AG08396 (cell line): ENCODE measurements at places on chromosomes 4 and X.

DNA sequence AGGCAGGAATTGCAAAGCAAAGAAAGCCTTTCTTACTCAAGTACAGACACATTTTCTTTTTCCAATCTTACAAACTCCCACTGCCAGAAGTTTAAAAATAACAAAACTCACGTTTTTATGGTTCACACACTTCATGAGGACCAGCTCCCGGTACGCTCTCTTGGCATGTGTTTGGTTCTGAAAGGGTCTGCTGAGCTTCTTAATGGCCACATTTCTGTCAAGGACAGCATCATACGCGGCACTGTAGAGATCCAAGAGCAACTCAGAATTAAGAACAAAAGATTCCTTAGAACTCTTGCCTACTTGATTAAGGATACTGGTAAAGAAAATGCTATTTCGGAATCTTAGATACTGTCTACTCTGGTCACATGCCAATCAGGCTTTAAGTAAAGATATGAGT is 252.7 kb downstream of the MAPK10 start:
- no peak for DNase-seq

DNA sequence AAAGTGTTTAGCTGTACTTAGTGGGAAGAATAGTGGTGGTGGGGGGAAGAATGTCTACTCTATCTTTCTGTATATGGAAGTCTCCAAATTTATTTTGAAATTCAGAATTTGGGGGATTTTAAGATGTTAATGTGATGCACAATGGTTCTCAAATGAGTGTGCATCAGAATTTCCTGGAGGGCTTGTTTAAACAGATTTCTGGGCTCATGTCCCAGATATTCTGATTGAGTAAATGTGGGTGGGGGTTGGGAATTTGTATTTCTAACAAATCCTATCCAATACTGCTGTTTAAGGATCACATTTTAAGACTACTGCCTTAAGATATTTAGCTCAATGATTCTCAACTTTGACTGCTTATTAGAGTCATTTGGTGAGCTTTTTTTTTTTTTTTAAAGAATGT is 15.1 kb upstream of the INTS6L start:
- no peak for DNase-seq

- DNase-seq = no peak
Measured at GRCh38 chr4:36508394-36508793, 227.0 kb downstream of the DTHD1 start.

DNA sequence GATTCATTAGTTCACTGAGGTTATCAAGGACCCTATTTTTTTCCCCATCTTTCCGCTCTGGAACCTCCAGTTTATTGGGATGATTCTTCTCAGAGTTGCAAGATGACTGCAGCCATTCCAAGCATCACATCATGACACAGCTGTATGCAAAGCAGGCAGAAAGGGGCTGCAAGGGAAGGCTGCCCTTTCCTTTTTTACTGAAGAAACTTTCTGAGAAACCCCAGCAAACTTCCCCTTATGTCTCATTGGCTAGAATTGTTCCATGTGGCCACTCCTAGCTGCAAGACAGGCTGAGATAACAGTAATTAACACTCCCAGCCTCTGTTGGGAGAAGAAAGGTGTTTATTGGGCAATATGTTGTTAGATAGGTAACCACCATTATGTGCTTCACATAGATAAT is 102.6 kb downstream of the SATL1 start:
- no peak for DNase-seq

DNA sequence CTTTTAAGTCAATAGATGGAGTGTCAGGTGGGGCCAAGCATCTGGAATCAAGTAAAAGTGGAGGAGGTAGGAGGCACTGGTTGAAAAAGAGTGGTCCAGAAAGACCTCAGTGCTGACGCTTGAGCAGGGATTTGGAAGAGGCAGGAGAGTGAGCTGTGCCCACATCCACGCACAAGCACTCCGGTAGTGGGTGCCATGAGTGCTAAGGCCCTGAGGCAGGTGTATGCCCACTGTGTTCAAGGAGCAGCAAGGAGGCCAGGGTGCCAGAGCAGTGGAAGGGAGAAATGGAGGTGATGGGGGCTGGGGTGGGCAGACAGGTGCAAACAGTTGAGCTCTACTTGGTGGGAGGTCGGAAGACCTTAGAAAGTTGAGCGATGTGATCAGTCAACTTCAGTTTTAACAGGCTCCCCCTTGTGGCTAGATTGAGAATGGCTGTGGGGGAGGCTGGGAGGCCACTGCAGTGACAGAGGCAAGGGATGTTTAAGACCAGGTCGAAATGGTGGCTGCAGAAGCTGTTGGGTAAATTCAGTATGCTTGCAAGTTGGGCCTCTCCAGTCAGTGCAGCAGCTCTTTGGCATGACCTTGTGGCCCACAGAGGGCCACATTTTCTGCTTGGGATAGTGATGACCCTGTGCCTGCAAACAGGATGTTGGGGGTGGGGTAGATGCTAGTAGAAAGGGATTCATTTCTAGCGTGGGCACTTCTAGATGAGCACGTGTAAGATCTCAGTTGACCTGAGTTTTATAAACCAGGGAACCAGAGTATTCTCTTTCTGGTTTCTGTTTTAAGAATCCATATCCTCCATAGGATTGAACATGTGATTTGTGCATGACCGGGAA is 12.7 kb downstream of the TKTL1 start:
- DNase-seq = peak; percentile 35

GRCh38 chr4:152999346-153000075 is 63.4 kb downstream of the FHDC1 start:
- DNase-seq = no peak

DNA sequence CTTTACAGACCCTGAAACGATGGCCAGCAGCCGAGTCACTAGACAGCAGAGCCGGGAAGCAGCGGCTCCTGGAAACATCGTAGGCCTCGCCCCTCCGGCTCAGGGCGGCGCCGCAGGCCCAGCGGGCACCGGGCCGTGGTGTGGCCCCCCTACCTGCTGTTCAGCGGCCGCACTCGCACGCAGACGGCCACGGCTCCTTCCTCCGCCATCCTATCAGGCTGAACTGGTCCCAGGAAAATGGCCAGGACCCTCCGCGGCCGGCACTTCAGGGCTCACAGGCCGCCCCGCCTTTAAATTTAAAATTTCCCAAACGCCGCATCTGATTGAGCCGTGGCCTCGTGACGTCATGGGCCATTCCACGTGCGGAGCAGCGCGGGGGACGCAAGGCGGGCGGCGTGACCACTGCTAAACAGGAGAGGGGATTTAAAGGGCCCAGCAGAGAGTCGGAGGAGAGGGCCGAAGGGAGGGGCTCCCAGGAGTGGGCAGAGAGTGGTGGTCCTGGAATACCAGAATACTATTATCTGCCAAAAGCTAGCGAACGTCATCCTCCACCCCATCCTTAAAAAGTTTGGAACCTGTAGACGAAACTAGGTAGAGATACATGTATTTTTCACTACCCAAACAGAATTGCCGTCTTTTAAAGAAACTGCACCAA is at the start of gene CENPE:
Gene CENPE, minus strand, starts transcription at position 233 of the 655 bp plus-strand sequence. Its CDS starts 24 bp downstream, at position 209.
- DNase-seq = peak; percentile 85

GRCh38 chr4:24537025-24537424 is 47.3 kb downstream of the DHX15 start:
- no peak for DNase-seq

- no peak for DNase-seq
Measured at GRCh38 chrX:123698979-123699520, 33.8 kb downstream of the THOC2 start.
